Thyroid gland (tissue), 4 donors: ENCODE measurements at places on chromosomes 7 and 10. TPM values are rescaled to one million over a fixed set of nuclear protein-coding genes. Genes with fewer than 3 reads are reported as not detected.

DNA sequence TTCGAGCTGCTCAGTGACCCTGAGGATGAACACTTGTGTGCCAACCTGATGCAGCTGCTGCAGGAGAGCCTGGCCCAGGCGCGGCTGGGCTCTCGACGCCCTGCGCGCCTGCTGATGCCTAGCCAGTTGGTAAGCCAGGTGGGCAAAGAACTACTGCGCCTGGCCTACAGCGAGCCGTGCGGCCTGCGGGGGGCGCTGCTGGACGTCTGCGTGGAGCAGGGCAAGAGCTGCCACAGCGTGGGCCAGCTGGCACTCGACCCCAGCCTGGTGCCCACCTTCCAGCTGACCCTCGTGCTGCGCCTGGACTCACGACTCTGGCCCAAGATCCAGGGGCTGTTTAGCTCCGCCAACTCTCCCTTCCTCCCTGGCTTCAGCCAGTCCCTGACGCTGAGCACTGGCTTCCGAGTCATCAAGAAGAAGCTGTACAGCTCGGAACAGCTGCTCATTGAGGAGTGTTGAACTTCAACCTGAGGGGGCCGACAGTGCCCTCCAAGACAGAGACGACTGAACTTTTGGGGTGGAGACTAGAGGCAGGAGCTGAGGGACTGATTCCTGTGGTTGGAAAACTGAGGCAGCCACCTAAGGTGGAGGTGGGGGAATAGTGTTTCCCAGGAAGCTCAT, 1.1 kb downstream of the DDIT4 start:
- H3K27ac ChIP-seq = peak overlapping the region; percentile 98
- H3K27me3 ChIP-seq = no peaks in the 10 kb centered on the region
- peak; percentile 79 for DNase-seq
- peaks cover 20% of the 10 kb centered on the region for H3K36me3 ChIP-seq

The EXOSC1 gene
- total RNA-seq = 51.1 TPM

- no peak overlapping the region for H3K27ac ChIP-seq
- no peak for DNase-seq
- no peak overlapping the region for H3K4me3 ChIP-seq
- no peaks in the 10 kb centered on the region for H3K36me3 ChIP-seq
Measured at GRCh38 chr10:128776673-128777252, 650.5 kb upstream of the MKI67 start.

The FLNC gene
- 5.7 TPM for total RNA-seq

DNA sequence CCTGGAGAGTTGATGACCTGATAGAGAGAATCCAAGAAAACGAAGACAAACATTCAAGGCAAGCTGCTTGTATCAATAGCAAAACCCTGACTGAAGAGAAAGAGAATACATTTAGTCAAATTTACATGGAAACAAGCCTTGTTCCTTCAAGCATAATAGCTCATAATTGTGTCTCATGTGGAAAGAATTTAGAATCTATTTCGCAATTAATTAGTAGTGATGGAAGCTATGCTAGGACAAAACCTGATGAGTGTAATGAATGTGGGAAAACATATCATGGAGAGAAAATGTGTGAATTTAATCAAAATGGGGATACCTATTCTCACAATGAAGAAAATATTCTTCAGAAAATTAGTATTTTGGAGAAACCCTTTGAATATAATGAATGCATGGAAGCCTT, 18.0 kb downstream of the RBAK start:
- H3K27ac ChIP-seq = no peak overlapping the region
- H3K36me3 ChIP-seq = peaks cover 61% of the 10 kb centered on the region
- DNase-seq = no peak
- no peaks in the 10 kb centered on the region for H3K27me3 ChIP-seq
- H3K4me1 ChIP-seq = no peaks in the 10 kb centered on the region
